GM13976 (cell line): ENCODE measurements at places on chromosomes 16 and 17.

DNA sequence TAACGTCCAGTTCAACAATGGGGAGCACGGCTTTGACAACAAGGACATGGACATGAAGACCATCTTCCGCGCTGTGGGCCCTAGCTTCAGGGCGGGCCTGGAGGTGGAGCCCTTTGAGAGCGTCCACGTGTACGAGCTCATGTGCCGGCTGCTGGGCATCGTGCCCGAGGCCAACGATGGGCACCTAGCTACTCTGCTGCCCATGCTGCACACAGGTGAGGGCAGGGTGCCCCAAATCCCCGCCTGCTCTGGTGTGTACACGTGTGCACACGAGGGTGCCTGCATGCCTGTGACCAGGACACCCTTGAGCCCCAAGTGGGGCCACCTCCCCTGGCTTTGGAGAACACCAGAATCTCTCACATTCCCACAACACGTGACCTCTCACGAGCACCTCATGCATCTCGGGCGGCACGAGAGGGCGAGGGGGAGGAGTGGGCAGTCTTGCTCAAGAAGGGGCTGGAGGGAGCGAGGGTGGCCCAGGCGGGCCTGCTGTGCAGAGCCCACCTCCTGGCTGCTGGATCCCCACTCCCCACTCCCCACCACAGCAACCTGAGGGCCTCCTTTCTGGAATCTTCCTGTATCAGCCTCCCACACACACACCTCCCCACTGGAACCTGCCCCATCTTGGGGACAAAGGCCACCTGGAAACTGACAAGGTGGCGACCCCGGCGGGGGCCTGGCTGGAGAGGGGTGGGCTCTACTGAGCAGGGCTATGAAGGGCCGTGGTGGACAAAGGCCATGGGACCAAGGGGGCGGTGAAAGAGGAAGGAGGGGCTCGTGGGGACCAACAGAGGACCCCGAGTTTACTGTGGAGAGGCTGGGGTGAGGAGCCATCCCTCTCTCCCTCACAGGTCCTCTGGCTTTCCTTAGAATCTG, 6.5 kb downstream of the ENPP7 start:
- DNase-seq, result no peak

GRCh38 chr17:16652847-16653366, 743 bp downstream of the ZNF624 start:
- DNase-seq, result no peak

- no peak for DNase-seq
These were observed 27.6 kb downstream of the HELZ start for GRCh38 chr17:67217446-67217845.

DNA sequence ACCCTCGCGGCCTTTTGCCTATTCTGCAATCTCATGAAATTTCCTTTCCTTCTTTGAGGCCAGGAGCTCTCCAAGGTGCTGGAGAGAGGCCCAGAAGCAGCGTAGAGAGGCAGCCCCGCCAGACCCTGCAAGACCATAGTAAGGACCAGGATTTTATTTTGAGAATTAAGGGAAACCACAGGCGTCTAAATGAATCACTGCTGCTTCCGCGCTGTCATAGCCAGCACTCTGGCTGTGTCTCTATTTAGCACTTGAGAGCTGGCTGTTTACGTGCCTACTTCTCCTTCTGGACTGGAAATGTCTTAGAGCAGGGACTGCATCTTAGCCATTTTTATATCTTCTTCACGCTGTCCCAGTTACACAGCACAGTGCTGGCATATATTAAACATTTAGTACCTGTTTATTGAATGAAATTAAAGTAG, 37.6 kb upstream of the PIRT start:
- DNase-seq, result peak; percentile 24

DNA sequence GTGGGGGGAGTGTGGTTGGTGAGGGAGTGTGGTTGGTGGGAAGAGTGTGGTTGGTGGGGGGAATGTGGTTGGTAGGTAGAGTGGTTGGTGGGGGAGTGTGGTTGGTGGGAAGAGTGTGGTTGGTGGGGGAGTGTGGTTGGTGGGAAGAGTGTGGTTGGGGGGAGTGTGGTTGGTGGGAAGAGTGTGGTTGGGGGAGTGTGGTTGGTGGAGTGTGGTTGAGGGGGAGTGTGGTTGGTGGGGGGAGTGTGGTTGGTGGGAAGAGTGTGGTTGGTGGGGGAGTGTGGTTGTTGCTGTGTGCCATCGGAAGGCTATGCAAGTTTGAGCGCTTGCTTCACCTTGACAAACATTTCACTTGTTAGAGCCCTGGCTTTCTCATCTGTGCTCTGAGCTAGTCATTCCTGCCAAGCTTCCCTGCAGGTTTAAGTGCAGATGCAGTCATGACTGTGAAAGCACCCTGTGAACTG, 20.1 kb downstream of the MINK1 start:
- DNase-seq, result no peak

GRCh38 chr17:689556-690275, 24.9 kb downstream of the VPS53 start:
- no peak for DNase-seq

- DNase-seq, result peak; percentile 52
These were observed 523 bp downstream of the KCTD2 start for GRCh38 chr17:75047398-75048098.

DNA sequence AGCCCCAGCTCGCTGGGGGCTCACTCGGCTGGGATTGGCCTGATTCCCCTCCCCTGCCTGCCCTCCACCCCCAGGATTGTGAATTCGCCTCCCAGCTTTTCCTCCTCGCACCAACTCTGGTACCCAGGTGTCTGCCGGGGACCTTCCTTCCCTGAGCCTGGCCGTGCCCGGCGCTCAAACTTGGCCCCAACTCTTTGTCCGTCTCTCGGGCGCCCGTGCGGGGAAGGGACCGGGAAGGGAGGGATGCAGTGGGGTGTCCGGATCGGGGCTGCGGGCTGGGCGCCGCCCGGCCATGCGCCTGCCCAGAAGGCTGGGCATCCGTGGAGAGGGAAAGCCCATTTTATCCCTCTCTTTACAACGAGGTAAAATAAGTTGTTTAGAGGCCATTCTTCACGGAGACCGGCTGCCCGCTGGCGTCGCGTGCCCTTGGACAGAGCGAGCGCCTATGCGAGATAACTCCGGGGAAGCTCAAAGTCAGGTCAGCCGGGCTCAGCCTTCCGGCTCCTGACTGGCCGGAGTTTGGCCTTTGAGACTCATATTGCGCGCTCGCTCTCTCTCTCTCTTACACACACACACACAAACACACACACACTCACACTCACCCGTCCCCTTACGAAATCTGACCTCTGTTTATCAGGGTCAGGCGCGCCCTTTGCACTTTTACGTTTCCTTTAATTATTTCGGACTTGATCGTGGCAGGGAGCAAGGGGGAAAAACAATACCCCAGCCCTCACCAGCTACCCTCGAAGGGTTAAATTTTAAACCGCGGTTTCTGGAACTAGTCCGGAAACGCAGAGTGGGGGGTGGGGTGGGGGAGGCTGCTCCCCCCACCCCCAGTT, 774 bp upstream of the MAF start:
- peak; percentile 33 for DNase-seq

GRCh38 chr17:69047368-69048263, 13.1 kb downstream of the ABCA9 start:
- DNase-seq, result no peak

GRCh38 chr16:88503374-88503770, 50.3 kb downstream of the ZFPM1 start:
- no peak for DNase-seq

DNA sequence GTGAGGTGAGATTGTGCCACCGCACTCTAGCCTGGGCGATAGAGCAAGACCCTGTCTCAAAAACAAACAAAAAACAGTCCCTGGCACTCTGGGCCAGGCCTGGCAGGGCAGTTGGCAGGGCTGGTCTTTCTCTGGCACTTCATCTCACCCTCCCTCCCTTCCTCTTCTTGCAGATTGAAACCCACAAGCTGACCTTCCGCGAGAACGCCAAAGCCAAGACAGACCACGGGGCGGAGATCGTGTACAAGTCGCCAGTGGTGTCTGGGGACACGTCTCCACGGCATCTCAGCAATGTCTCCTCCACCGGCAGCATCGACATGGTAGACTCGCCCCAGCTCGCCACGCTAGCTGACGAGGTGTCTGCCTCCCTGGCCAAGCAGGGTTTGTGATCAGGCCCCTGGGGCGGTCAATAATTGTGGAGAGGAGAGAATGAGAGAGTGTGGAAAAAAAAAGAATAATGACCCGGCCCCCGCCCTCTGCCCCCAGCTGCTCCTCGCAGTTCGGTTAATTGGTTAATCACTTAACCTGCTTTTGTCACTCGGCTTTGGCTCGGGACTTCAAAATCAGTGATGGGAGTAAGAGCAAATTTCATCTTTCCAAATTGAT, 24.8 kb downstream of the STH start:
- DNase-seq, result no peak

DNA sequence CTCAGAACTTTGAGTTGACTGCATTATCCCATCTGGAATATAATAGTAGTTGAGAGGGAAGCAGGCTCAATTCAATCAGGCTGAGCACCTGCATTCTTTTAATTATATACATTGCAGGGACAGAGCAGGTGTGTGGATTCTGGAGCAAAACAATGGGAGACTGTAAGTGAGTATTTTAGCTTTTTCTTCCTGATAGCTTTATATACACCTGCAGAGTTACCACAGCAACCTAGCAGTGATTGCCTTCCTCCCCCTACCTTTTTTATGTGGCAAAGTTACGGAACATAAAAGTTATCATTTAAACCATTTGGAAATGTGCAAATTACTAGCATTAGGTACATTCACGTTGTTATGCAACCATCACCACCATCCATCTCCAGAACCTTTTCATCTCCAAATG, 25.4 kb upstream of the RHOT1 start:
- no peak for DNase-seq

DNA sequence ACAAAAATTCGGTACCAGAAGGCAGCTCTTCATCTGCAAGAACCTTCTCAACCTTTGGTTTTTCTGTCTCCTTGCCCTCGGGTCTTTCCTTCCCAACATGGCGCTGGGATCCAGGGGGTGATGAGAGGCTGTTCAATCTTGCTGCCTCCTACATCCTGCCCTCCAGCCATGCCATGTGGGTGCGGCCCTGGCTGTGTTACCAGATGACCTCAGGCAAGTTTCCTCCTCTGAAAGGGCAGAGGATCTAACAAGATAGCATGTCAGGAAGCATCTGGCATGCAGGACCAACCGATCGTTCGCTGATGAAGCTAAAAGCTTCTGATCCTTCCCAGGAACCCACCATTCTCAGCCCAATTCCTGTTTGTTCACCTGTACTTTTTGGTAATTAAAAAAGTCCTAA, 36.8 kb upstream of the BCAR1 start:
- no peak for DNase-seq

- DNase-seq, result no peak
These were observed 12.3 kb upstream of the UBE2I start for GRCh38 chr16:1297018-1297696.

GRCh38 chr16:88453611-88454522, 787 bp downstream of the ZFPM1 start:
- no peak for DNase-seq

DNA sequence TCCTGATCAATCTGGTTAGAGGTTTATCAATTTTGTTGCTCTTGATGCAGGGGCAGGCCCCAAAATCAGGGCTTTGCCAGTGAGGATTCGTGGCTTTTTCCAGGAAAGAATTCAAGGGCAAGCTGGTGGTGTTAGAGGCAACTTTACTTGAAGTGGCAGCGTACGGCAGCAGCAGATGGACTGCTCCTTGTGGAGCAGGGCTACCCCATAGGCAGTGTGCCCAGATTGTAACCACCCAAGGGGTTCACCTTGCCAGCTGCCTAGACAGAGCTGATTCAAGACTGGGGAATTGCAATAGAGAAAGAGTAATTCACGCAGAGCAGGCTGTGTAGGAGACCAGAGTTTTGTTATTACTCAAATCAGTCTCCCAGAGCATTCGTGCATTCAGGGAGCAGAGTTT, 16.7 kb downstream of the DRC7 start:
- no peak for DNase-seq

DNA sequence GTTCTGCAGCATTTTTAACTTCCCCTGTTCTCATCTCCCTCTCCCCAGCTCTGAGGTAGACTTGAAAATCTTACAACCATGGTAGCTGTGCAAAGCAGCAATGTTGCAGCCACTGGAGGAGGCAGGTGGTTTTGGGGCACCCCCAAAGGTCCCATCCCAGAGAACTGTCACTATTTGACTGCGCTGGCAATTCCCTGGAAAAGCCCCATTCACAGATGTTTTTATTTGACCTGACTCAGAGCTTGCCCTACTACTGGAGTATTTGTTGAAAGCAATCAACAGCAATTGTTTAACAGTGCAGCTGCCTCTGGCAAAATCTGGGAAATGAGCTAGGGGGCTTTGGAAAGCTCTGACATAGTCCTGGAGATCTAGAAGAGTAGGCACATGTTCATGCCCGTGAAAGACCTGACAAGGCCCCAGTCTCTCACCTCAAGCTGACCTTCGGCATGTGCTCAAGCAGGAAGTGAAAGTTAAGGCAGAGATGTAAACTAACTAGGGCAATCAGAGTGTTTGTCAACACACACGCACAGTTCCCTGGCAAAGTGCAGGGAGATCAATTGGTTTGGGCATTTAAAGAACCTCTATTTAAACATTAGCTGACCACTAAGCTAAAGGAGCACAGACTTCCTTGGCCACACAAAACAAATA, 19.7 kb upstream of the PIK3R5 start:
- no peak for DNase-seq

DNA sequence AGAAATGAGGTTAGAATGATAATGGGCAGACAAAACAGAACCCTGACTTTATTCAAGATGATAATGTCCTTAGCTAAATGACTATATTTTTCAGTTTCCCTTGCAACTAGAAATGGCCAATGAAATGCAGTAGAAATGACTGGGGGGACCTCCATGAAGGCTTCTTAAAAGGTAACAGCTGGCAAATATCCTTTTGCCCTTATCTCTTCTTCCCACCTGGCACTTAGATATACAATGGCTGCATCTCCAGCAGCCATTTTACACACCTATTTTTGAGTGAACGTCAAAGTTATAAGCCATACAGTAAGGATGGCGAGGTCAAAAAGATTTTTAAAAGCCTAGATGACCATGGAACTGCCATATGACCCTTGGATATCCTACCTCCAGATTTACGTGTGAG, 39.9 kb downstream of the USP32 start:
- no peak for DNase-seq

DNA sequence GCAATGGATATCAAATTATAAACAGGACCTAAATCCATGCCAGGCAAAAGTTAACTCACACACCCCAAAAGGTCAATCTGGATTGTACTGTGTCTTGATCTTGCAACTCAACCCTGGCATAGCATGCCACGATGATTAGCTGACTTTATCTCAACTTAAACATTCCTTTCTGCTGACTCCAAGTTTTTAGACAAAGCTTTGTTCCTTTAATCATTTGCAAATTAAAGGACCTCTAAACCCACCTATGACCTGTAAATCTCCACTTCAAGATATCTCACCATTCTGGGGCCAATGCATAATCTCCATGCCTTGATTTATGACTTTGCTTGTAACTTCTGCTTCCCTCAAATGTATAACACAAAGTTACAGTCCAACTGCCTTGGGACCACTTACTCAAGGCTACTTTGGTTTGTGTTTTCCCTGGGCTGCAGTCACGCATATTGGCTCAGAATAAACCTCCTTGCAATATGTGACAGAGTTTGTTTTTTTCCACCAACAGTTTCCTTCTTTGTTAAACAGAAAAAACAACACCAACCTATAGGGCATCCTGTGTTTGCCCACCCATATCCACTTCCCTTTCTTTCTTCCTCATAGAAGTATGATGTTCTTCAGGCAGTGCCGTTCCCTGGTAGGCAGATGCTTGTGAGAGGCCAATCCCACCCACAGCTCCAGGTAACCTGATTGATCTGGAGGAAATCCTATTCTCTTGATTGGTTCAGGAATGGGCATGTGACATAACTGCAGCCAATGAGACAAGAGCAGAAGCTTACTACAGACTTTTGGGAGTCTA, 390.6 kb upstream of the ERCC4 start:
- DNase-seq, result no peak

GRCh38 chr17:64599187-64599676, 62.9 kb downstream of the SMURF2 start:
- DNase-seq, result no peak

GRCh38 chr17:17091856-17092756, 49.8 kb downstream of the MPRIP start:
- no peak for DNase-seq
